RKO (cell line): ENCODE measurements at places on chromosomes 16 and 17.

DNA sequence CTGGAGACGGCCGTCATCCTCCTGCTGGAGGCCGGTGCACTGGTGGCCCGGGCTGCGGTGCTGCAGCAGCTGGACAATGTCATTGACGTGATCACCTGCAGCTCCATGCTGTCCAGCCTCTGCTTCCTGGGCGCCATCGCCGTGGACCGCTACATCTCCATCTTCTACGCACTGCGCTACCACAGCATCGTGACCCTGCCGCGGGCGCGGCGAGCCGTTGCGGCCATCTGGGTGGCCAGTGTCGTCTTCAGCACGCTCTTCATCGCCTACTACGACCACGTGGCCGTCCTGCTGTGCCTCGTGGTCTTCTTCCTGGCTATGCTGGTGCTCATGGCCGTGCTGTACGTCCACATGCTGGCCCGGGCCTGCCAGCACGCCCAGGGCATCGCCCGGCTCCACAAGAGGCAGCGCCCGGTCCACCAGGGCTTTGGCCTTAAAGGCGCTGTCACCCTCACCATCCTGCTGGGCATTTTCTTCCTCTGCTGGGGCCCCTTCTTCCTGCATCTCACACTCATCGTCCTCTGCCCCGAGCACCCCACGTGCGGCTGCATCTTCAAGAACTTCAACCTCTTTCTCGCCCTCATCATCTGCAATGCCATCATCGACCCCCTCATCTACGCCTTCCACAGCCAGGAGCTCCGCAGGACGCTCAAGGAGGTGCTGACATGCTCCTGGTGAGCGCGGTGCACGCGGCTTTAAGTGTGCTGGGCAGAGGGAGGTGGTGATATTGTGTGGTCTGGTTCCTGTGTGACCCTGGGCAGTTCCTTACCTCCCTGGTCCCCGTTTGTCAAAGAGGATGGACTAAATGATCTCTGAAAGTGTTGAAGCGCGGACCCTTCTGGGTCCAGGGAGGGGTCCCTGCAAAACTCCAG, 1.1 kb downstream of the MC1R start:
- DNase-seq: no peak

- no peak for DNase-seq
Measured at GRCh38 chr17:78790552-78790951, 8.5 kb upstream of the CYTH1 start.

- no peak for DNase-seq
Measured at GRCh38 chr17:64661726-64661975, 456 bp downstream of the SMURF2 start.

DNA sequence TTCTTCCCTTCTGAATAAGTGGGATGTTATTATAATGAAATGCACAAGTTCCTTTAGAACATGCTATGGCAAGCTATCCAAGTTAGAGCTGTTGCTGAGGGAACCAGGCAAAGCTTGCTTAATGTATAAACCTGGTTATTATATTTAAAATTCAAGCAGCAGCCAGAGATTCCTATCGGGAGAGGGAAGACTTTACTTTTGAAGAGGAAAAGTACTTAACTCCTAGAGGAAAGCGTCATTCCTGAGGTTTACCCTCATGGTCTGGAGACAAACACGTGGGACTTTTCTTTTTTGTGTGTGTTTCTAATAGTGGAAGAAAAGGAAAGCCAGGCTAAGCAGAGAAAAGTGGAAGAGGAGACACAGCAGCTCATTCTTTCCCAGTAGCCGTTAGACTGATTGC, 39.9 kb upstream of the MYH10 start:
- no peak for DNase-seq

DNA sequence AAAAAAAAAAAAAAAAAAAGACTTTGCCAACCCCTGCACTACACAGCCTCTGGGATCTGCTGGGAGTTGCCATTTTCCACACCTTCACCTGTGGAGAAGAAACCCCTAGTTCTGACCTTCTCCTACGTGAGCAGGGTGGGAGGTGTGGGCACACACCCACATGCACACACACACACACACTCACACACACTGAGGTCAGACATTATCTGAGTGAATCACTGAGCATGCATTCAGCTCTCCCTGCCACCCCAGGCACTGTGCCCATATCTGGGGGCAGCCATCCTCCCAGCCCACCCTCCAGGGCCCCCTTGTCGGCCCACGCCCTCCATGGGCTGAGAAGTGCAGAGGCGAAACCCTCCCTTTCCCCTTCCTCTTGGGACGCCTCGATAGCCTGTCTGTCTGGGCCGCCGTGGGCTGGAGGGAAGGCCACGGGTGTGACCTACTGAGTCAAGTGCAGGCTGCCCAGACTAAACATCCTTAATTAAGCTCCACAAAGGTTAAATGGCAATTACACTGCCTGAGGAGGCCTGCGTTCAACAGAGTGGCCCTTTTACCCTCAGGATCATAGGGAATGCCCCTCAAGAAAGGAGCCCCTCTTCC, 143.8 kb downstream of the C16orf95 start:
- no peak for DNase-seq

GRCh38 chr16:80113873-80114574, 426.8 kb upstream of the DYNLRB2 start:
- no peak for DNase-seq

- DNase-seq: no peak
Measured at GRCh38 chr17:32318071-32318470, 23.9 kb downstream of the C17orf75 start.

GRCh38 chr17:68346448-68346847, 55.2 kb downstream of the ARSG start:
- no peak for DNase-seq

GRCh38 chr17:59494757-59495368, 70.5 kb upstream of the DHX40 start:
- DNase-seq: no peak

DNA sequence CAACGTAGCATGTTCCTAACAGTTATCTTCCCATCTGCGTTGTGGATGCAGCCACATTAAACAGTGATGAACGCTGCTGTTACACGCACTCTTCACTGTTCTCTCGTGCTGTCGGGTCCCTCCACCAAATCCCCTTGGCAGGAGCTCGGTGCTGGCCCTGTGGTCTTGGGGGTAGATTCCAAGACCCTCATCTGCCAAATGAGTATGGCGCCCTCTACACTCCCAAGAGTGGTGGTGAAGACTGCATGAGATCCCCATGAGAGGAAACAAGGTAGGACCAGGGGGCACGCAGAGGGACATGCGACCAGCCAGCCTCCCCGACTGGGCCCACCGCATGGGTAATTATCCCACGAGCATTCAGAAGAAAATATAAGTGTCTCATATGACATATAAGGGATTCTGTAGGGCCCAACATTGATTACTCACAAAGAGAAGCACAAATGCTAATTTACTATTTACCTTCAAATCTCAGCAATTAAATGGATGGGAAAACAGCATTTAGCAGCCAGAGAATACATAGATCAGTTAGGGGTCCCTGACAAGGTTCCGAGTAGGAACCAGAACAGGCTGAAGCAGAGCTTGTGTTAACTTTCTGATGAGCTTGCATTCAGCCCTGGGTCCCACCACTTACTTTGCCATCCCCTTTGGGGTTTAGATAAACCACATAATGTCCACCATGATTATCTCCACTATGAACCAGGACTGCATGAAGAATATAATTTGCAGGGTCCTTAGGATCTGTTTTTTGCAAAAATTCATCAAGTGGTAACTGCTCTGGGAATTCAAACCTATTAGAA, 23.8 kb downstream of the LITAFD start:
- no peak for DNase-seq

GRCh38 chr16:84992717-84993075, 18.6 kb downstream of the ZDHHC7 start:
- DNase-seq: no peak

GRCh38 chr17:46726206-46726605, 92.3 kb downstream of the WNT3 start:
- DNase-seq: no peak

GRCh38 chr16:59913666-59914065, 1179.5 kb upstream of the GOT2 start:
- no peak for DNase-seq

- no peak for DNase-seq
Measured at GRCh38 chr16:16830401-16830800, 451.5 kb downstream of the NPIPA7 start.

DNA sequence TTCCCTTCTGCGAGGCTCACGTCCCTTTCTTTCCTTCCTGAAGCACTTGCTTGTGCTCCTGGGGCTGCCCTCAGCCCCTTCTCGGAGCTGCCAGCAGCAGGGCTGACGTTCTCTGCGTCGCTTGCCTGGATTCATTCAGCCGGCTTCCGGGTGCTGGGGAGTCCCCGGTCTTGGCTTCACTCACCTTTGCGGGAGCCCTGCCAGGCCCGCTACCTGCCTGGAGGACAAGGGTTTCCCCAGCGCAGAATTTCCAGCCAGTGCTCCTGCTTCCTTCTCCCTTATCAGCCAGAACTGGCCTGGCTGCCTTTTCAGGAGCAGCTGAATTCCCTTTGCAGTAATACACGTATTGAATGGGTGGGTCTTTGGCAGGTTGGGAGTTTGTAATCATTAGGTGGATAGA, 22.1 kb upstream of the IL17C start:
- no peak for DNase-seq

DNA sequence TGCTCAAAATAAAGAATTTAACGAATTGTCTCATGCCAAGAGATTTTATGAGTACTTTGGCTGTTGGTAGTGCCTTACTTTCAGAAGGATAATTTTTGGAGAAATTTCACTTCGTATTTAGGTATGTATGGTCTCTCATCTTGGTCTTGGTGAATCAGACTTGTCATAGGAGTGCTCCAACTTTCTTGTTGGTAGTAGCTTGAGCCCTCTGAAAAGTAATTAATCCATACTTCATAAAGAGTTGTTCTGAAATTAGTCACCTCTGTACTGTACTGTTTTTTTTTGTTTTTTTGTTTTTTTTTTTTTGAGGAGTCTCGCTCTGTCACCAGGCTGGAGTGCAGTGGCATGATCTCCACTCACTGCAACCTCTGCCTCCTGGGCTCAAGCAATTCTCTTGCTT, 11.6 kb downstream of the ZNRF1 start:
- DNase-seq: no peak

GRCh38 chr17:21061971-21062526, 19.2 kb upstream of the USP22 start:
- no peak for DNase-seq

- peak; percentile 85 for DNase-seq
Measured at GRCh38 chr16:48353565-48354163, 31.5 kb downstream of the SIAH1 start.

- DNase-seq: no peak
Measured at GRCh38 chr17:19750020-19750572, 2.0 kb upstream of the ALDH3A1 start.

DNA sequence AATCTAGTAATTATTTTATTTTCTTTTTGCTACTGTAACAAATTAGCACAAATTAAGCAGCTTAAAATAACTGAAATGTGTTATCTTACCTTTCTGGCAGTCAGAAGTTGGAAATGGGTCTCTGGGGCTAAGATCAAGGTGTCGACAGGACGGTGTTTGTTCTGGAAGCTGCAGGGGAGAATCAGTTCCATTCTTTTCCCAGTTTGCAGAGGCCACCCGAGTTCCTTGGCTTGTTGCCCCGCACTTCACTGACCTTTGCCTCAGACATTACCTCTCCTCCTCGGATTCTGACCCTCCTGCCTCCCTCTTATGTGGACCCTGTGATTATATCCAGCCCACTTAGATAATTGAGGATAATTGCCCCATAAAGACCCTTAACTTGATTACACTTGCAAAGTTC, 61.0 kb upstream of the MAF start:
- DNase-seq: no peak

GRCh38 chr17:31060791-31061550, 33.8 kb upstream of the NF1 start:
- DNase-seq: no peak
